ENCODE measurements at places on chromosomes 2 and 18. TPM values are rescaled to one million over a fixed set of nuclear protein-coding genes. Genes with fewer than 3 reads are reported as not detected.

DNA sequence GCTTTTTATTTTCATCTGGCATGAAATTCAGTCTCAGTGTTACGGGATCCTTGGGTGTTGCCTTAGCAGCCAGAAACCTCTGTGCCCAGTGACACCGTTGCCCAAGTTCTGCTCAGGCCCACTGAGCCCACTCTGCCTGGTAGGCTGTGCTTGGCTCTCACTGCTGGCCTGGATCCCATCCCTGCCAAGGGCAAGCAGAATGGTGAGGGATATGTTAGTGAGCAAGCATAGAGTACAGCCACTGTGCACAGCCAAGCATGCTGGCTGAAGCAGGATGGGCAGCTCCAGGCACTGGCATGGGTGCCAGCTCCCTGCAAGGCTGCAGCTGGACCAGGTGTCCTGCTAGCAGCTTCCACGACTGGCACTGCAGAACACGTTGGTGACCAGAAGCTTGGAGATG is 194.7 kb upstream of the TFPI start:
- no peak for DNase-seq

- no peak for DNase-seq
These were observed 183.6 kb downstream of the BABAM2 start for GRCh38 chr2:28074137-28074536.

- no peak for DNase-seq
These were observed 9.5 kb downstream of the KCNG2 start for GRCh38 chr18:79806976-79807841.

- no peak for DNase-seq
These were observed 558 bp upstream of the CEP192 start for GRCh38 chr18:12990641-12990966.

Gene MYOM1
- 1.1 TPM for total RNA-seq

Gene IL36A
- total RNA-seq: not detected

Gene CIAO1
- total RNA-seq: 57.5 TPM

Gene CFAP65
- not detected for total RNA-seq

All from GM12878 (cell line).